ENCODE measurements at places on chromosomes 2 and 18.

DNA sequence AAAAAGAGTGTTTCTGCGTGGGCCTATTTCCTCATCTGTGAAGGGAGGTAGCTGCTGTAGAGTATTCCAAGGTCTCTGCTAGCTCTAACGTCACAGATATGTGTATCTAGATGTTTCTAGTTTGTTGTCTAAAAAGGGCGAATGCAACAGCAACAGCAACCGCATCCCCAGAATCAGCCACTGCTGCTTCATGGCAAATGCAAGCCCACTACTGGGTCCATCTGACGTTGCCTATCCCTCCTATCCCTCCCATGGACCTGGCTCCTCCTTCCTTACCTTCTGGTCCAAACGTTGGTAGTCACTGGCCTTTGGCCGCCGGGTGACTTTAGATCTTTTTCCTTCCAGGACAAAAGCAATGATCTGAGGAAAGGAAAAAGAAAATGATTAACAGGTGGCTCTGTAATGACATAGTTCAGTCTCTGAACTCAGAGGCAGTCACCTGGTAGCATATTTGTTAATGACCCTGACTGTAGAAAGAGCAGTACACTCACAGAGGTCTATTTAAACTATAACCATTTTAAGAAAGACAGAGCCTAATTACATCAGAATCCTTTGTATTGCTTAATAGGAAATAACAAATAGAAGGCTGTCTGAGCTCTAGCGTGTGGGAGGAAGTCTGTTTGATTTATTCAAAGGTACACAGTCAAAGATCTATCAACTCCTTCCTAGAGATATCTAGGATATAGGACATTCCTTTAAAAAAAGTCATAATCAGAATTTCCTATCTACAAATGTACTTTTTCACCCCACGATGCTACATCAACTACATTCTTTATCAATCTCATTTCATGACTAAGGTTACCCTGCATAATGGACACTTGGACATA is 2.9 kb downstream of the TGOLN2 start:
- no peak for DNase-seq

DNA sequence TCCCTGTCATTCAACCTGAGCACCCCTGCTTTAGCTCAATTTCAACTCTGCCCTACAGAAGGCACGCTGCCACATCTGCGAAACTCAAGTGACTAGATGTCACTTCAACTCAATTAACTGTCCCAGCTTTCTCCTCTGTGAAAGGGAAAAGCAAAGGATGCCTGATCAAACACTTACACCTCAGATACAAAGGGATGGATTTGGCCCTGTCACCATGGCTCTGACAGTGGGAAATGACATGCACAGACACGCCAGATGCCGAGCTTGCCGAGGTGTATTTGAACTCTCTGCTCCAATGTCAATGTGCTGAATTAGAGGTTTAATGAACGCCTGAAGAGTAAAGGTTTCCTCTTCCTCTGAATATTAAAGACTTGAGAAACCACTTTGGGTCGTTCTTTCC is 481.1 kb downstream of the CBLN2 start:
- DNase-seq, result no peak

- no peak for DNase-seq
Observed at GRCh38 chr2:36455011-36455410, 99.4 kb downstream of the CRIM1 start.

DNA sequence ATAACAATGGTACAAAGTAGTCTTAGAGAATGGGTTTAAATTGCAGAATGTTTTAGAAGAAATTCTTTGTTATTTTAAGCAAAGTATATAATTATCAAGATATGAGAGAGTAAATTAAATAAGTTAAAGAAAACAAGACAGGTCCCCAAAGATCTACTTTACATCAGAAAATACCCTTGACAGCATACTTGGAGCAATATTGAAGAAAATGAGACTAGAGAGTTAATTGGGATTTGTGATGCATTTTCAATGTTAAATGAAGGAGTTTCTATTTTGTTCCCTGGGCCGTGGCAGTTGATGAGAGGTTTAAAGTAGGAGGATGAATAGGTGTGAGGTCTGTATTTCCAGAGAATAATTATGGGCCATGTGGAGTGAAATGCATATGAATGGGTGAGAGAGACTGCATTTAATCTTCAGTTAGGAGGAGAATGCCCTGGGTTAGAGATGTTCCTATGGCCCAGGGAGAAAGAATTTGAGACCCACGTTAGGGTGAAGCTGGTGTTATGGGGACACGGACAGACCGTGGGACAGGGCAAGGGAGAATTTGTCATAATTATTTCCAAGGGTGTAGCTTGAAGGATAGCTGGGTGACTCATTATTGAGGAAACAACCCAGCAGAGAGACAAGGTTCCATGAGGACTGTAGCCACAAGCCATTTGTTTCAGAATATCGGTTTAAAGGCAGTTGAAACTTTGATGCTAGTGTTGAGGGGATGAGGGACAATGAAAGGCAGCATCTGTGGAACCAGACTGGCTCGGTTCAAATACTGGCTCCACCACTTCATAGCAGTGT is 22.7 kb downstream of the MGAT5 start:
- no peak for DNase-seq

- no peak for DNase-seq
Observed at GRCh38 chr2:12761104-12761503, 44.4 kb downstream of the TRIB2 start.

- no peak for DNase-seq
Observed at GRCh38 chr2:29532436-29532835, 388.9 kb downstream of the ALK start.

- no peak for DNase-seq
Observed at GRCh38 chr18:57218281-57218680, 71.4 kb downstream of the BOD1L2 start.

GRCh38 chr2:40450796-40451430 is 977 bp downstream of the SLC8A1 start:
- no peak for DNase-seq

GRCh38 chr2:157785200-157785599 is 90.9 kb downstream of the ACVR1 start:
- DNase-seq, result no peak

DNA sequence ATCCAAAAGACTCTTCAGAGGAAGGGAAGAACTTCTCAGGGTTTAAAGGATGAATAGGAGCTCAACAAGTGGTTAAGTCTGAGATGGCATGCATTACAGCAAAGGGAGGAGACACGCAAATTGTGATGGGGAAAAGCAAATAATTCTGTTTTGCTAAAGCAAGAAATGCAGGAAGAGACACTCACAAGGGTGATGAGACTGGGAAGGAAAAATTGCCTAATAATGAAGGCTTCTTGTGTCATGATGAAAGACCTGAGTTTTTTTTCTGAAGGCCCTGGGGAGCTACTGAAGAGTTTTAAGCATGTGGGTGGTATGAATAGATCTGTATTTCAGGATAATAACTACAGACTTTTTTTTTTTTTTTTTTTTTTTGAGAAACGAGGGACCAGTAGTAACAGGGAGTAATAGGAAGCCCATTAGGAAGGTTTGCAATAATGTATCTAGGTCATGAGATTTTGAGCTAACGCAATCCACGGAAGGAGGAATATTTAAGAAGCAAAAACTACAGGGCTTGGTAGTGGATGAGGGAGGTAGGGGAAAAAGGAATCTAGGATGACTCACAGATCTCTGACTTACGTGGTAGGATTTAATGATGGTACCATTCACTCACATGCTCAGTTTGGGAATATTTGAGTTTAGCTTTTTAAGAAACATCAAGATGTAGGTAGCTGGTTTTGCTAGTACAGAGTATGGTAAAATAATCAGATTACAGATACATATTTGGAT is 16.0 kb upstream of the SERPINB3 start:
- DNase-seq, result no peak

DNA sequence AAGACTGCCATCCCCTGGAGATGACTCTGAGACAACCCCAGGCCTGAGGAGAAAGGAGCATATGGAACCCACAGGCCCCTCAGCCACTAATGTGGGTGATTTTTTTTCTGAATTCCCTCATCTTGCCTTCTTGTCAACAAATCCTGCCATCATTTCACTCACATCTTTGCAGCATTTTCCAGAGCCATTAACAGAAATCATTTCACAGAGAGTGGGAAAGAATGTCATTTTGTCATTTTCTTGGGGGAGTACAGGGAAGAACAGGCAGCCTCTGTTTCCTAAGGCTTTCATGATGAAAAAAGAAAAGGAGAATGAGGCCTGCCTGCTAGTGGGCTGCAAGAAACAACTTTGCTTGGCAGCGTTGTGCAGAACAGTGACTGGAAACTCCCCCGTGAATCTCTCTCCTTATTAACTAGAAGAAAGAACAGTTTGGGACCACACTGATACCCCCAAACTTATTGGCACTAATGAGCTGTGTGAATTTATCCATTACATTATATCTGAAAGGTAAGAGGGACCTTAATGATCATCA is 1464.6 kb upstream of the CELF4 start:
- DNase-seq, result no peak

DNA sequence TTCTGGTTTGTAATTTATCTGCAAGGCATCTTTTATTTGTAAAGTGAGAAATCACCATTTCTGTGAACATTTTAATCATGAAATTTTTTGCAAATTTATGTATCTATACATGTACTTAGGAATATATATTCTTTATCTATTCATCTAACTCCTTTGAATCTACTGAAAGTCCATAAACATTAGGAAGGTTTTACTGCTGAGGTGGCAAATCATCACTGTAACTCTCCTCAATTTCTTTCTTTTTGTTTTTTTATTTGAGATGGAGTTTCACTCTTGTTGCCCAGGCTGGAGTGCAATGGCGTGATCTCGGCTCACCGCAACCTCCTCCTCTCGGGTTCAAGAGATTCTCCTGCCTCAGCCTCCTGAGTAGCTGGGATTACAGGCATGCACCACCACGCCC is 296.3 kb downstream of the AGPS start:
- no peak for DNase-seq

DNA sequence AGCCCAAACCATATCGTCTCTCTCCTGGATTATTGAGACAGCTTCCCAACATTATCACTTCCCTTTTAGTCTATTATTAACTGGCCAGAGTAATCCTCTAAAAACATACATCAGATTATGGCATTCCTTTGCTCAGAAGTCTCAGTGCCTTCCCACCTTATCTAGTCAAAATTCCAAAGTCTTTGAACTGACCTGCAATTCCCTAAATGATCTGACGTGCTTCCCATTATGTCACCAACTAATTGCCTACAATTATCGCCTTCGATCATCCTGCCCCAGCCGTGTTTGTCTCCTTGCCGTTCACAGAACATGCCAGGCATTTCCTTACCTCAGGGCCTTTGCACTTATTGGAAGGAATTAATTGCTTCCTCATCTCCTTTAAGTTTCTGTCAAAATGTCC is 332.4 kb downstream of the IRS1 start:
- no peak for DNase-seq

DNA sequence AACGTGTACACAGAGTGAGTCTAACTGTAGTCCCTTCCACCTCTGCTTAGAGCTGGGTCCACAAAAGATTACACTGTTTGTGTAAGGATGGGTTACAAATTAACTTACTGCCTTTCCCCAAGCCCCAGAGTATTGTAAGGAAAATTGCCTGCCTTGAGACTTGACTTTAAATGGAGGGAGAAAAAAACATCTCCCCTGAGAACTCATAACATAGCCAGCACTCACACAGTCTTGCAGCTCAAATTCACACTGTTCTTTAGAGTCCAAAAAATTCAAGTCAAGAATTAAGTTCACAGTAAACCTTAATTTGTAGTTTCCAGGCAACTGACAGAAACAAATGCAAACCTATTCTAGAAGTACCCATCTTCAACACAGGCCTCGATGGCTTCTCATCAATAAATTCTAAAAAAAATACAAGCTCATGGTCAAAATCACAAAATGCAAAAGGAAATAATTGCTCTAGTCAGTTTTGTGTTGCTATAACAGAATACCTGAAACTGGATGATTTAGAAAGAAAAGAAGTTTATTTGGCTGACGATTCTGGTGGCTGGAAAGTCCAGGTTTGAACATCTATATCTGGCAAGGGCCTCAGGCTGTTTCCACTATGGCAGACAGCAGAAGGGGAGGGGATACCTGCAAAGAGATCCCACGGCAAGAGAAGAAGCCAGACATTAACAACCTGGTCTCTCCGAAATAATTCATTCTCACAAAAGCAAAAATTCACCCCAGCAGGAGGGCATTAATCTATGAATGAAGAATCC is 34.6 kb upstream of the TMEM17 start:
- no peak for DNase-seq

DNA sequence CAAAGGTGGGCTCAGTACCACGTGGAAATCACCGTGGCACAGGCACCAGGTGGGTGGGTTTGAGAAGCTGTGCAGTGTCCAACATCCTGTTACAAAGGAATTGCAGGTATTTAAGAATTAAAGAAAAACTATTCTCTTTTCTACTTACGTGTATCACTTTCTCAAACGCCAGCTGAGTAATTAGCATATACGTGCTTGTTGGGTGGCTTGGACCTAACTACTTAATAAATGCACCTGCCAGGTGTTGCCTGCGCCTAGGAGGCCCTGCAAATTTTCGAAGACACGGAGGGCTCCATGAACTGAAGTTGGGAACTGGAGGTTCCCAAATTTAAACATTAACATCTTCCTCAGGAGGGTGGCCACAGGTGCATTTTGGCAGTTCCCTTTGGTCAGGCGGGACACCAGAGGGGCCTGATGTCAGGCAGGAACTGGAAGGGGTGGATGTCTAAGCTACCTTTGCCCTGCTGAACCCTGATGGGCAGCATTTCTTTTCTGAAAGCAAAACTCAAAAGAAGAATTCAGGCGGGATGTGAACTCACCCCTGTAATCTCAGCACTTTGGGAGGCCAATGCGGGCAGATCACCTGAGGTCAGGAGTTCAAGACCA is 84.8 kb downstream of the HS6ST1 start:
- no peak for DNase-seq

- DNase-seq, result no peak
Observed at GRCh38 chr2:220215785-220216184, 588.4 kb downstream of the SLC4A3 start.

- DNase-seq, result peak; percentile 70
Observed at GRCh38 chr18:79522451-79523205, 126.9 kb downstream of the NFATC1 start.

DNA sequence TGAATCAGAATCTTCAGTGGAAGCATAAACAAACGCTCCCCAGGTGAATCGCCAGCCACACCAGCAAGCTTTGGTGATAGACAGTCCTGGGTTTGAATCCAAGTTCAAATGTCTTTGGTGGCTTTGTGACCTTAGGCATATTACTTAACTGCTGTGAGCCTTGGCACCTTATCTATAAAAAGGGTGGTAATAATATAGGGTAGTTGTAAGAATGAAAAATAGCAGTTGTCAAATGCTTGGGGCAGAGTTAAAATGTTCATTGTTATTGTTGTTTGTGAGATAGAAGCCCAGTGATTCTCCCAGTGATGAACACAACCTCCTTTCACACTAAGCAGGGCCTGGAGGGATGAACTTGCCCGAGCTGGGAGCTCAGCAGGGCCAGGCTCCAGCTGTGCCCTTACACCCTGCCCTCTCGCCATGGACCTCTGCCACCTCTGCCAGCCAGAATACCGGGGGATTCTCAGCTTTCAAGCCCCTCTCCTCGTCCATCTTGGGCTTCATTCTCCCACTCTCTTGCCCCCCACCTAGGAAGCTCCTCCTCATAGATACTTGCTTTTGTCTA is 6.1 kb upstream of the TMBIM1 start:
- DNase-seq, result no peak

GRCh38 chr2:43117521-43118143 is 108.8 kb downstream of the ZFP36L2 start:
- DNase-seq, result no peak

GRCh38 chr2:199100326-199101110 is 357.2 kb downstream of the SATB2 start:
- DNase-seq, result no peak

- DNase-seq, result no peak
Observed at GRCh38 chr18:79402977-79403722, 7.4 kb downstream of the NFATC1 start.

- DNase-seq, result no peak
Observed at GRCh38 chr2:223223156-223223555, 171.2 kb downstream of the KCNE4 start.

GRCh38 chr2:239327536-239328350 is 73.1 kb downstream of the HDAC4 start:
- no peak for DNase-seq

Measured in stimulated activated CD4-positive, alpha-beta T cell treated with anti-CD3 and anti-CD28 coated beads, Interleukin-4, amount 100 ng/mL, for 4 hours (primary cell).